ENCODE measurements at places on chromosomes 5 and 9. TPM values are rescaled to one million over a fixed set of nuclear protein-coding genes. Genes with fewer than 3 reads are reported as not detected.

The NFIL3 gene
- total RNA-seq: 31.1 TPM

The NOP16 gene
- 17.8 TPM for total RNA-seq

The IL11RA gene
- 5.9 TPM for total RNA-seq

The PTPRD gene
- 25.8 TPM for total RNA-seq

The ST8SIA4 gene
- total RNA-seq: 2.3 TPM

The CAVIN4 gene
- 3.6 TPM for total RNA-seq

DNA sequence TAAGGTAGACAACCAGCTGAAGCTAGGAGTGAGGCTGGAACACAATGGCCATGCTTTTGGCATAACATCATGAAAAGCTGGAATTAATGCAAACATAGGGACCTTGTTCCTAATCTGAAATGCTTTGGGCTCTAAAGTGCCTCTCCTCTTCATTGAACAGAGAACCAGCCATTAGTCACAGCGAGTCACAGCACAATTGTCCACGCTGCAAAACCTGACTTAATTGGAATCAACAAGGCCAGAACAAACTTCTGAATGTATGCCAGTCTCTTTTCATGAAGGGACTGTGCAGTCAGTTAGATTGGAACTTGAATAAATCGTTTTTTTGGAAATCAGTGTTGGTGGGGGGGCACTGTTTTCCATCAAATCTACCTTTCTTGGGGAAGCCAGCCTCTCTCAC is 96.5 kb downstream of the JAKMIP2 start:
- DNase-seq: peak; percentile 14

- DNase-seq: peak; percentile 67
These were observed 58.7 kb upstream of the NFIB start for GRCh38 chr9:14372437-14373335.

DNA sequence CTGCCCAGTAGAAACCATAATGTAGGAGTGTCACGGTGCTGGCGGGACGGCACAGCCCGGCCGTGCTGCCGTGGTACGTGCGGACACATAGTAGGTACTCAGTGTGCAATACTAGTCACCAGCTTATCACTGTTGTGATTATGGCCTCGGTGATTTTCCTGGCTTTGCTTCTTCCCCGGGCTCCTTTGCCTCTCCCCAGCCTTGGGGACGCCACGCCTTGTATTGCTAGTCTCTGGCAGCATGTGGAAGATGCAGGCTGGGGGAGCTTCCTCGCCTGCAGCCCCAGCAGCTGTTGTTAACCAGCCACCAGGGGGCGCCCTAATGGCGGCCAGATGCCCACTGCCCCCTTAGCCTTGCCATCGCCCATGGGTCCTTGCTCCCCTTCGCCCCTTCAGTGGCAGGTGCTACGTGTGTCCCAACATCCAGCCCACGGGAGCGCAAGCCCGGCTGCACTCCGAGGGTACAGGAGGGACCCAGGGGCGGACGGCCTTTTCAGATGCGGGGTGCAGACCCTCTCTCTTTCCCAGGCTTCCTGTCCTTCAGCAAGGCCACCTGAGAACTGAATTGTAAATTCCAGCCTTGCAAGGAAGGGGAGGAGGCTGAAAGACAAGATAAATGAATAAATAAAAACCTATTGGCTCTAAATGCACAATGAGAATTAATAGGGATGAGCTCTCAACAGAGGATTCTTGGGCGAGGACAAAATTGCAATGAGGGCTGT is 8.0 kb downstream of the NTNG2 start:
- DNase-seq: no peak

- no peak for DNase-seq
These were observed 1.3 kb upstream of the NFIB start for GRCh38 chr9:14314929-14315874.

DNA sequence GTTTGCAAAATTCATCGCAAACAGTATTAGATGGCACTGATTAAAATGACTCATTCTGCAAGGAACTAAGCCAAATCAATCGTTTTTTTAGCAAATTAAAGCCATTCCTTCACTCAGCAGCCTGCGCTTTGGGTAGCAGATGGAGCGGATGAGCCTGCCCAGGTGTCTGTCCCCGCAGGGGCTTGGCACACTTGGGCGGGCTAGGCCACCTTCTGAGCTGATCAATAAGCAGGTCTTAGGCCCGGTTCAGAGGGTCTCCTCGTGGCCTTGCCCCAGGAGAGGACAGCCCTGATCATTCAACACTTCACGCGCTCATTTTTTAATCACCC is 78.0 kb upstream of the FCN1 start:
- no peak for DNase-seq

DNA sequence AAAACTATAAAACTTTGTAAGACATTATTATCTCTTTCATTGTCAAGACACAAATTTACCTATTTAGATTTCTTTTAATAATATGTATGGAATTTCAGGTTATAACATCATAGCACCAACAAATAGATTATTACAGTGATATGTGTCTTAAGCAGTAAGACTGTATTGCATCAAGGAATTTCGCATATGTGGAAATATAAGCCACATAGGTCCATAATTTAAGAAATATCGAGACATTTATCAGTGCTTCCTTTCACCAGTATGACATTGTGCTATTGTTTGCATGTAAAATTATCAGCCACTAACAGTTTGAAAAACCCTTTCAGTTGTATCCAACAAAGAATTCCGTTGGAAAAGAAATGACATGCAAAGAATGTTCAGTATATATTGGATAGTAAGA is 186.7 kb upstream of the RASA1 start:
- DNase-seq: no peak

GRCh38 chr5:101429241-101429640 is 526.2 kb upstream of the ST8SIA4 start:
- DNase-seq: no peak

DNA sequence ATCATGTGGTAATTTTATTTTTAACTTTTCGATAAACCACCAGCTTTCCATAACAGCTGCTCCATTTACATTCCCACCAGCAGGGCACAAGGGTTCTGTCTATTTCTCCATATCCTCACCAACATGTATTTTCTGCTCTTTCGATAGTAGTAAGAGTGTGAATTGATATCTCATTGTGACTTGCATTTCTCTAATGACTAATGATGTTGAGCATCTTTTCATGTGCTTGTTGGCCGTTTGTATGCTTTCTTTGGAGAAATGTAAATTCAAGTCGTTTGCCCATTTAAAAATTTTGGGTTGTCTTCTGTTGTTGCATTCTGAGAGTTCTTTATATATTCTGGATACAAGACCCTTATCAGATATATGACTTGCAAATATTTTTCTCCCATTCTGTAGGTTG is 45.9 kb downstream of the PSD2 start:
- DNase-seq: no peak

DNA sequence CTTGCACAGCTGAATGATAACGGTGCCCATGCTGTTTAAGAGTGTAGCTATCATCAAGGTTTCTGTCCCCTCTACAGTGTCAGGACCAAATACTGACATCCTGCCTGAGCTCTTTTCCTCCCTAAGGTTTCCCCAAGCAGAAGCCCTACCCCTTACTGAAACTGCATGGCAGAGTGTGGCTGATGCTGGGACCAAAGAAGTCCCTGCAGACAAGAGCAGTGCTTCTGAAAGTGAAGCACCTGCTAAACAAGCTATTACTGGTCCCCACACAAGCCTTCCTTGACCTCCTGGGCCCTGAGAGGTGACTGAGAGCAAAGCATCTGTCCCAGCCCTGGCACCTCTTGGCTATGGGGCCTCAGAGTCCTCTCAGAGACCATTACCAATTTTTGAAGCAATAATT is 56.1 kb downstream of the CFAP90 start:
- DNase-seq: no peak

- DNase-seq: no peak
These were observed 568.9 kb downstream of the CCDC171 start for GRCh38 chr9:16121601-16122286.

DNA sequence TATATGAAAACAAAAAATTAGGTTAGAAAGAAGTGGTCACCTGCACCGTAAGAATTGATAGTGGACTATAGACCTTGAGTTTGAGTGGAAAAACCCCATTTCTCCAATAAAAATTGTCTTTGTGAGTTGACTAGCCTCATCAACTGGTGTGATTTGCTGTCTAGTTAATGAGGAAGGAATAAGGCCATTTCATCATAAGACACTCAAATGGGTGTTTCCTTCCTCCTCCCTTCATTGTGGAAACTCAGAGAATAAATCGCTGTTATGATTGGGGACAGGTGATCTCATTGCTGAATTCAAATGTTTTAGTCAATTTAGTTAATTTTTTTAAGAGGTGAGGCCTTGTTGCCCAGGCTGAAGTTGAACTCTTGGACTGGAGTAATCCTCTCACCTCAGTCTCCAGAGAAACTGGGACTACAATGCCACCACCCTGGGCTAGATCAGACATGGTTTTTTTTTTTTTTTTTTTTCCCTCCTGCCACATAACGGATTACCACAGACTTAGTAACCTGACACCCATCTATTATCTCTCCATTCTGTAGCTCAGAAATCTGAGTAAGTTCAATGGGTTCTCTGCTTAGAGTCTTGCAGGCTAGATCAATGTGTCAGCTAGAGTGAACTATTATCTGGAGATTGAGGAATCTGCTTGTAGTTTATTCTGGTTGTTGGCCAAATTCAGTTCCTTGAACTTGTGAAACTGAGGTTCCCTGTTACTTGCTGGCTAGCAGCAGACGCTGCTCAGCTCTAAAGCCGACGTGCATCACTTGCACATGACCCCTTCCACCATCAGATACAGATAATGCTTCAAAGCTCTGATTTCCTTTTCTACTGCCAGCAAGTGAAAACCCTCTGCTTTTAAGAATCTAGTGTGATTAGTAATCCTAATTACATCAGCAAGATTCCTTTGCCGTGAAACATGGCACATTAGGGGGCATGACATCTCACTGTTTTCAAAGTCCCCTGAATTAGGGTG is 663.8 kb upstream of the CDH9 start:
- peak; percentile 55 for DNase-seq

- DNase-seq: no peak
These were observed 670.8 kb downstream of the ACTL7B start for GRCh38 chr9:108184941-108185340.

GRCh38 chr5:94667937-94668336 is 49.5 kb downstream of the SLF1 start:
- DNase-seq: no peak

DNA sequence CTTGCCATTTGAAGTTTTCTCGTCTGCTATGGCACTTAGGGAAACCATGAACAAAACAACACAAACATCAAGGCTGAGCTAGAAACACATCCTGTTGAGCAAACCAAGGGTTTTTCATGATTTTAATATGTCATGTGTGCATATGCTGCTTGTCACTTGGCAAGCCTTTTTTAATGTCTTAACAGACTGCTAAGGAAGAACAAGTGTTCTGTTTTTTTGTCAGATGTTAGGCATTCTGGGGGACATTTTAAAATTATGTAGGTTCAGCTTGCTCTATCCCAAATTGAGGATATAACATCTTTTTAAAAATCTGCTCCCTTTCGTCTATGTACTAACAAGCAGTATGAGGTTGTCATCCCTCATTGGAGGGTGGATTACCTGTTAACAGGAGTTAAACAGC is 150.3 kb downstream of the HTR1A start:
- DNase-seq: no peak

GRCh38 chr5:93575461-93576414 is 5.3 kb downstream of the NR2F1-AS1 start:
- DNase-seq: no peak

DNA sequence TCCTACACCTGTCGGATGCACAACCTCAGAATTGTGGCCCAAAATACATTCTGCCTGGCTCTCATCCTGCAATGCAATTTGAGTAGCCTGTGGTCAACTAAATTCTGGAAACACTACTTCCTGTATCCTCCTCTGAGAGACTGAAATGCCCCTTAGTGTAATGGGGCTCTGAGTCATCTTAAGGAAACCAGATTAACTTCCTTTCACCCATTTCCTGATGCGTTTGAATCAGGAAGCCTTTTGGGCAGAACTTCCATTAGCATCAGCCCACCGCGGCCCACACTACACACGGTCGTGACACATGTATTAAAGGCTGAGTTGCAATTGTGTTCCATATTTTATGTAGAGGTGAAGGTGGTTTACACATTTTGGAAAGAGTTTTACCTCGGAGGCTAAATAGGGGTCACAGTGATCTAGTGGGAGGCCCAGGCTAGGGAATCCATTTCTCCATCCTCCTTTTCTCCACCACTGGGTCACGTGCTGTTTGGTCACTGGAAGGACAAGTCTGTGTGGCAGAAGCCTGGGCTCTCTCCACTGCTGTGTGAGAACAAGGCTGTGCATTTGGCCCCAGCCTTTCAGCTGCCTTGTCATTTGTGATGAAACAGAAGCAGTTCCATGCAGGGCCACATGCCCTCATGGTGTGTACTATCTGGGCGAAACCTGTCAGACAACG is 55.9 kb downstream of the DAP start:
- DNase-seq: peak; percentile 60

DNA sequence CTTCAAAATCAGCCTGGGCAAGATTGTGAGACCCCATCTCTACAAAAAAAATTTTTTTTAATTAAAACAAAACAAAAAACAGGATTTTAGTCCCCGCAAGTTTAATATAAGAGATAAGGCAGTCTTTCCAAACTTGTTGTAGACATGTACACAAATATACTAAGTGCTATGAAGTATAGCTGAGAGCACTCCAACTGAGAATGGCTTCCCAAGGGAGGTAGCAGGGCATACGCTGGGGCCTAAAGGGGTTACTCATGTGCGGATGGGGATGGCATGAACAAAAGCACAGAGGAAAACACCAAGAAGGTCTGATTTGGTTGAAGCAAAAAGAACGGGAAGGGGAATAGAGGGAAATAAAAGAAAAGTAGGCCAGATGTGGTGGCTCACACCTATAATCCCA is 21.1 kb downstream of the SAR1B start:
- no peak for DNase-seq

- no peak for DNase-seq
These were observed 258.7 kb upstream of the IL12B start for GRCh38 chr5:159588941-159589340.

GRCh38 chr5:158640593-158640980 is 459.1 kb downstream of the EBF1 start:
- no peak for DNase-seq

GRCh38 chr5:1929108-1929991 is 46.6 kb upstream of the IRX4 start:
- DNase-seq: no peak

DNA sequence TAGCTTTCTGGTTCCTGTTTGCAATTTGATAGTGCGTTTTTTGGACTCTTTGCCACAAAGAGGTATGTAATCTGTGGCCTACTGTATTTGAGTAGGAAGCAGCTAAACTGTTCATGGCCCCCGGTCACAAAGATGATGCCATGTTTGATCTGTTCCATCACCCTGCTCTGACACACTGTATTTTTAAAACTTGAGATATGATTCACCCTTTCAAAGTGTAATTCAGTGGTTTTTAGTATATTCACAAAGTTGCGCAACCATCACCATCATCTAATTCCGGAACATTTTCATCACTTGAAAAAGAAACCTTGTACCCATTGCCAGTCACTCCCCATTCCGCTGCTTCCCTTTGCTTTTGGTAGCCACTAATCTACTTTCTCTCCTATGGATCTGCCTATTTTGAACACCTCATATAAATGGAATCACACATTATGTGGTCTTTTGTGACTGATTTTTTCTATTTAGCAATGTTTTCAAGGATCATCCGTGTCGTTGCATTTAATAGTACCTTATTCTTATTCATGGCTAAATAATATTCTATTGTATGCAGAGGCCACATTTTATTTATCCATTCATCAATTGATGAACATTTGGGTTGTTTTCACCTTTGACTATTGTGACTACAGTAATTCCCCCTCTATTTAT is 141.6 kb downstream of the NR3C1 start:
- no peak for DNase-seq
